OCI-M1 (cell line): ENCODE measurements at places on chromosomes 6 and 20.
A peak's percentile ranks its signal among the peaks of the same experiment; 100 is the strongest.

DNA sequence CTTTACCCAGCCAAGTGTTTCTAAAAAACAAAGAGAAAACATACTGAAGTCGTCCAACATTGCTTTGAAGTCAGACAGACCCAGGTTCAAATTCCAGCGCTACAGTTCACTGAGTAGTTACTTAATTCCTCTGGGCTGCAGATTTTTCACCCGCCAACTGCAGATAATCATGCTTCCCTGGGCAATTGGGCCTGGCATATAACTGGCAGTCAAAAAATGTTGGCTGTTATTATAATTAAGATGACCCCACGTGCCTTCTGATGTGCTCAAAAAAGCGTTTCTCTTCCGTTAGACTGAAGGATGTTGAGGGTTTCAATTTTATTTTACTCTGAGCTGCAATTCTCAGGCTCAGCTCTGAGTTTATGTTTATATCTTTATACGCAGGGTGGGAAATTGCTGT lies 156.1 kb upstream of the CITED2 start:
- no peak for DNase-seq

GRCh38 chr6:76683985-76684384 lies 611.5 kb upstream of the IMPG1 start:
- no peak for DNase-seq

DNA sequence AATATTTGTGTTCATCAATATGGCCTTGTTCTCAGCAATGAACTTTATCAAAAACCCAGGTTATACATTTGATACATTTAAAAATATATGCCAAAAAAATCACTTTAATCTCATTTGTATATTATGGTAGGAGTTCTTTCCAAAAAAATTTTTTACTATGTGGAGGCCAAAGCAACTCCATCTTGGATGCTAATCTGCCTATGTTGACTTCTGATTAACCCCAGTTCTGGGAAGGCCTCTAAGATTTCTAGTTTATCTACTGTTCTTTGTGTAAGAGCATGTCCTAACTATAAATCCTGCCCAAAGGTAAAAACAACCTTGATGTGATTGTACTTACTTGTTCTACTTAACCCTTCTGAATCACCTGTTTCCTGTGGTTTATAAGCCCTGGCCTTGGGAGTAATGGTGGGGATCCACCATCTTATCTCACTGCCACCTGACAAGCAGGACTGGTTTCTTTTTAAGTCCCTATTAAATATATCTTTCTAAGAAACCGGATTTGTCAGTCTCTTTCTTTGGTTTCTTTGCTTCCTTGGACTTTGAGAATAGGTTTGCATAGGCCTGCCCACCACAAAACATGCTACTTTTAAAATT lies 46.7 kb downstream of the RNGTT start:
- DNase-seq = peak; percentile 27

DNA sequence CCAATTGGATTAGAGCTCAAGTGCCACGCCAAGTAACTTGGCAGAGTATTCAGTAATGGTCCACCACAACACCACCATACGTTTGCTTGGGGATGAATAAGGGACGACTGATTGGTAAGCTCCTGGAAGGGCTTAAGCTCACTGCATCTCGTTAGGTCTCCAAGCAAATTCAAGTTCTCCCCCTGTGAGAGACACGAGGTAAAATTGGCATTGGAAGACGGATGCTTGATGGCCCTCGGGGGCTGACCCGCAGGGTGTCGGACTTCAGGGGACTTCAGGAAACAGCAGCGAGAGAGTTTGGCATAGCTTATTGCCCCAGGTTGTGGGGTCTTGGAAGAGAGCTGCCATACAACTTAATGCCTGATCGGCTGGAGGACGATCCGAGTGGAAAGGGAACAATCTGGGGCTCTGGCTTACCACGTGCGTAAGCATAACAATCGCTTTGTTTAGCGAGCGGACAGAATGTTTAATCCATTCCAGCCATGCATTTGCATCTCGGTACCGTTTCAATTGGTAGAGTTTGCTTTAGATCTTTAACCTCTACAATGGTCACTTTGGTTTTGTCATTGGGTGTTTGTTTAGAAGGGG lies 4.8 kb upstream of the ZNFX1 start:
- DNase-seq = no peak

DNA sequence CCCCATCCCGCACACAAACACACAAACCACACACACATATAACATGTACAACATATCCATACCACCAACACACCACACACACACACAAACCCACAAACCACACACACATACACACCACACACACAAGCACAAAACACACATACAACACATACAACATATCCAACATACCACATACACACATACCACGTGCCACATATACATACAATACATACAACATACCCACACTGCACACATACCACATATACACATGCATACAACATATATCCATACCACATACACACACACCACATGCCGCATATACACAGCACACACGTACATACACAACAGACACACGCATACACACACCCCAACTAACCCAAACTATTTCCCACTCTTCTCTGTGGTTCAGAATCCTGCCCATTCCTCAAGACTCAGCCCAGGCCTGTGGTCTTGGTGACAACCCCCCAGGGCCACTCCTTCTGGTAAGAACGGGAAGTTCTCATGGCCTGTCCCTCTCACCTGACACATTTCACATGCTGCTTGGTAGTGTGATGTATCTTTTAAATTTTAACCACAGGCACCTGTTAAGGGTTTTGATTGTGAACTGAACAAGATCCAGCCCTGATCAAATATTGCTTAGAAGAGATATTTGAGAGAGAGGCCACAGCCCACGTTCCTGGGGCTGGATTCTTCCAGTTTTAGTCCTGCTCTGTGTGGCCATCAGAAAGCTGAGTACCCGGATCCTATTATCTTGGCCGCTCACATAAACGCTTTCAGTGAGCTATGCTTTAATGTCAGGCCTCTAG lies 55.9 kb upstream of the KCNK16 start:
- no peak for DNase-seq

- no peak for DNase-seq
Measured at GRCh38 chr20:1901704-1902103, 6.5 kb downstream of the SIRPA start.

DNA sequence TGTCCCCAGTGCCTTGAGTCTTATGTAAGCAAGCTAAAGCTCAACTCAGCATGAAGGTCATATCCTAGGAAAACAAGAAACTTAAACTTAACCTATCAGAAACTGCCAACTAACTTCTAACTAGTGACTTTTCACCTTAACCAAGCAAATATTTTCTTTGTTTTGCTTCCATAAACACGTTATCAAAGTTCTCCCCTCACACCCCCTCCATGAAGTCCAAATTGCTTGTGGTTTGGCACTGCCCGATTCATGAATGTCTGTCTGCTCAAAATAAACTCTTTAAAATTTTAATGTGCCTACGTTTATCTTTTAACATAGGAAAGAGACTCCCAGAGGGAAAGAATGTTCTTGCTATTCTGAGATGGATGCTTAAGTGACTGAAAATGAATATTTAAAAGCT lies 34.9 kb downstream of the GSTA2 start:
- DNase-seq = no peak

DNA sequence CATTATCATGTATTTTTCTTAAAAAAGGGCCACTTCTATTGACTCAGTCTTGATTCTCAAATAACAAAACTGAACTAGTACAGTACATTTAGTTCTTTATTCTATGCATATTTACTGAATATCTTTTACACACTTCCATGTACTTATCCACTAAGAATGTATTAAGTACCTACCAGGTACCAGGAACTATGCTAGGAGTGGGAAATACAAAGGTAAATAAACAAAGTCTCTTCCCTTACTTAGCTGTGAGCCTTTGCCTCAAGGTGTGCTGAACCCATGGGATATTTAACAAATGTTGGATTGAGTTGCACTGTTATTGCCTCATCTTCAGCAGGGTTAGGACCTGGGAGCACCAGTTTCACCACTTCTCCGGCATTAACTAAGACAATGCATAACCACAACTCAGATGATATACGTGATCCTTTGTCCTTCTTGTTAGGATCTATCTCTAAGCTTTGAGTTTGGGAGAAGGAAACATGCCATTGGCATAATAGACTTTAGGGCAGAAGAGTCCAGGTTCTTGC lies 533.9 kb downstream of the TFAP2B start:
- DNase-seq = no peak

DNA sequence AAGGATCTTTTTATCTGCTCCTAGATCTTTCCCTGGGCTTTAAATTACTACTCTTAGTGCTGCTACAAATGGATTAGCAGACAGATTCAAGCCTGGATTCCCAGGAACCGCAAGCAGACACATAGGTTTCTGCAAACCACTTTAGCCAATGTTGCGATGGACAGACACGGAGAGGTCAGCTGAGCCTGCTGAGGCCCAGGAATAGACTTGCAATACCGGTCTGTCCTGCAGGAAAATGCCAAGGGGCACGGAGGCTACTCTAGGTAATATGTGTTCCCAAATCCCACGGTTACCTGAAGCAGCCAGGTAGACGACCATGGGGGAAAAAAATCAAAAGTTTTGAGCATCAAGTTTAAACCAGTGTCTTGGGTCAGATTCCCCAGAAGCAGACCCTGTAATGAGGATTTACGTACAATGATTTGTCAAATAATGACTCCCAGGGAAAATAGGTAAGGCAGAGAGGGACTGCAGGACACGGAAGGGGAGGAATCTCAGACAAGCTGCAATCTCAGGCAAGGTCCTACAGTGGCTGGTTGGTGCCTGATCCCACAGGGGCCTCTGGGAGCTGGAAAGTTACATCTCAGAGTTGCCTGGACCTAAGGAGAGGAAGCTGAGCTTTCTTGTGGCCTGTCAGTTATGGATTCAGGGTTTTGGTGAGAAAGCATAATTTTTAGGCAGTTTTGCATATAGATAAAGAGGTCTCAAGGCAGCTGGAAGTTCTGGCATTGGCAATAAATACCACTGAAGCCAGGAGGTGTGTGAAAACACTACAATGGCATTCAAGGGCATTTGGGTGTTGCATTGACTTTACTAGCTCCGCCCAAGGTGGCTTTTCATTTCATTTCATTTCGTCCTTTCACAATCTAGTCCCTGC lies 12.5 kb downstream of the OTOR start:
- DNase-seq = no peak

DNA sequence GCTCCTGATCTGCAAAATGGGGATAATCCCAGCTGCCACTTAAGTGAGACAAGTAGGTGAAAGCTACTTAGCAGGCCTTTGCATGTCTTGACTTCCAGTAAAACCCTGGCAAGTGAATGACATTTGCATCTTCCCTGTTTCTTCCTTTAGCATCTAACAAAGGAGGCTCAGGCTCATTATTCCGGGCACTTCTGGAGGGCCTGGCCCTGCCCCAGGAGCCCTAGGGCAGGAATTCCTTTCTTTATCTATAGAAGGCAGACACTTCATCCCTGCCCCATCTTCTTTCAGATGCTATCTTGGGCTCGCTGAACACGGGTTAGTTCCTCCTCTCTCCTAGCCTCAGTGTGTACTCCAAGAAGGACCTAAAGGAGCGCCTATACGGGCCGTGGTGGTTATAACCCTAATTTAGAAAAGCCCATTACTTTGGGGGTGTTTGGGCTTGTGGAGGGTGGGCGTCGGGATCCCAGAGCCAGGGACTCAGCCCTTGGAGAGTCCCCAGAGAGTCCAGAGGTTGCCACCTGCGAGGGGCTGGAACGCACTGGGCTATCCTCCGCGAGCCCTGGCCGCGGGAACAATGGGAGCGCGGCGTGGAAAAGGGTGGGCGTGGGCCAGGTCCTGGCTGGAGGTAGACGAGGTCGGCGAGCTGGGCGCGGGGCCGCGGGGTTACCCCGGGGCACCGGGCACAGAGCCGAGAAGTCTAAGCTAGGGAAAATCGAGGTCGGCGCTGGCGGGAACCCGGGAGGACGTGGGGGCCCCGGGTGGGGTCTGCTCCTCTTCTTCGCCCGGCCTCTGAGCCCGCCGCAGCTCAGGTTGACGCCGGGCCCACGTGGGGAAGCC lies 62.8 kb upstream of the EPB41L1 start:
- peak; percentile 19 for DNase-seq

DNA sequence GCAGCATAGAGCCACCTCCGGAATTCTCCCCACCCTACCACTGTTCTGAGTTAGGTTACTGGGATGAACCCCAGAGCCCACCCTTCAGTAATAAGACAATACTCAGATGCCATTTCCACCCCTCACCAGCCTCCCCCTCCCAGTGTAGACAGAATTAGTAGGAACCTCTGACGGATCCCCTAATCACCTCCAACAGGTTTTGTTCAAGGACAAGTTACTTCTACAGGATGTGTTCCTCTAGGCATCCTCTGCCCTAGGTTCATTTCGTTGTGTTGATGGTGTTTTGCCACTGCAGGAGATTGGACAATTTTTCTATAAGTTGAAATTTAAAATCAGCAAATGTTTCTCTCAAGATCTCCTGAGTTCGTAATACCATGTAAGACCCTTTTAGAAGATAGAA lies 22.8 kb downstream of the PLEKHG1 start:
- no peak for DNase-seq

GRCh38 chr6:25340431-25341202 lies 61.4 kb downstream of the CARMIL1 start:
- no peak for DNase-seq

GRCh38 chr6:2935566-2936291 lies 32.6 kb upstream of the SERPINB9 start:
- no peak for DNase-seq

DNA sequence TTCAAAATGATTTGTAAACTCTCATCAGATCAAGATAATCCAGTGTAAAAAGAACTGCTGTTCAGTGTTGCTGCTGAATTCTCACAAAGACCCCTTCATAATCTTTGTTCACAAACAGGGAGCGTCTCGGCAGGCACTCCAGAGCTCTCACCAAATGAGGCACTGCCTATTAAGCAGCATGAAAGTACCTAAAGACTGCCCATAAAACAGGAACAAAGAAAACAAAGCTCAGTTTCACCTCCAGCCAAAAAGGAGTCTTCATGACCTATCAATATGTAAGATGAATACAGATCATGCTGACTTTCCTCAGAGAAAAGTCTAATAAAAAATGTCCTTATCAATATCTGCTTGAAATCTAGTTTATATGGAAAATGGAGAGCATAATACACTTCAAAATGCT lies 41.8 kb downstream of the GPR63 start:
- DNase-seq = no peak

GRCh38 chr6:37487591-37488380 lies 11.9 kb downstream of the CCDC167 start:
- DNase-seq = no peak

- DNase-seq = no peak
Measured at GRCh38 chr20:51828762-51829161, 26.4 kb upstream of the SALL4 start.

DNA sequence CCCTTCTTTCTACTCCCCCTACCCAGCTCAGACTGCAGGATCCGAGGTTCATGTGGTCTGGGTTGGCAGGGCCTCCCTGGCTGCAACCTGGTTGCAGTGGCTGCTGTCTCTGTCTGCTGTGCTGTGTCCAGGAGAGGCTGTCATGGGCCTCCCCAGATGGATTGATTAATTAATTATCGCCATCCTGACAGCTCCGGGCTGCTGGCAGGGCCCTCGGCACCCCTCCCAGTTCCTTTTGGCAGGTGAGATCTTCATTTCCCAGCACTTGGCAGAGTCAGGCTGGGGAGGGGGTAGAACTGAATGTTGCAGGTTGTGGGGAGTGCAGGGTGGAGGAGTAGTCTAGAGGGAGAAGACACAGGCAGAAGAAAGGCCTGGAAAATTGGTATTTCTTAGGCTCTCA lies 56.7 kb upstream of the ZFAND3 start:
- DNase-seq = no peak
